CD8-positive, alpha-beta memory T cell (primary cell): ENCODE measurements at places on chromosomes 12 and 14. TPM values are rescaled to one million over a fixed set of nuclear protein-coding genes. Genes with fewer than 3 reads are reported as not detected.

GRCh38 chr12:9980126-9980525, 8.9 kb downstream of the CLEC12A start:
- no peak for DNase-seq

Gene LRRC43
- total RNA-seq, result 0.26 TPM

DNA sequence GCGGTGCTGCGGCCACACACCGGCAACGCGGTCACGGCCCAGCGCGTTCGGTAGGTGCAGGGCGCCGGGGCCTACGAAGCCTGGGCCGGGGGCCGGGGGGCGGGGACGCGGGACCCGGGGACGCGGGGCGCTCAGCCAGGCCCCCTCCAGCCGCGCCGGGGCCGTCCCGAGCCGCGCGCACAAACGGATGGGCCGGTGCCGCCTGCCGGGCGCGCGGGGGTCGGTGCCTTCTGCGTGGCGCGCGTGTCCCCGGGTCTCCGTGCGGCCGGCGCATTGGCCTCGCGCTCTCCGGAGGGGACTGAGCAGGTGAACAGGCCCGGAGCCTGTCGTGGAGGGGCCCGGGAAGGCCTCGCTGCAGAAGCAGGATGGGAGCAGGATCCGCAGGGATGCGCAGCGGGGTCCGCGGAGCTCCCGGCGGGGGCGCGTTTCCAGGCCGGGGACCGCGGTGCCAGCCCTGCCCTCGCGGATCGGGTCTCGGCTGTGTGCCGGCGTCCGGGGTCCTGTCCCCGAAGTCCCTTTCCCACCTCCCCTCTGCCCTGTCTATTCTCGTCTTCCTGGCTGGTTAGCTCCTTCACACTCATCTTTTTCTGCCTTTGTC, 421 bp downstream of the GLT1D1 start:
- no peak for DNase-seq

Gene ESRRB
- total RNA-seq, result not detected

GRCh38 chr12:76943008-76943407, 64.2 kb upstream of the CSRP2 start:
- DNase-seq, result no peak

DNA sequence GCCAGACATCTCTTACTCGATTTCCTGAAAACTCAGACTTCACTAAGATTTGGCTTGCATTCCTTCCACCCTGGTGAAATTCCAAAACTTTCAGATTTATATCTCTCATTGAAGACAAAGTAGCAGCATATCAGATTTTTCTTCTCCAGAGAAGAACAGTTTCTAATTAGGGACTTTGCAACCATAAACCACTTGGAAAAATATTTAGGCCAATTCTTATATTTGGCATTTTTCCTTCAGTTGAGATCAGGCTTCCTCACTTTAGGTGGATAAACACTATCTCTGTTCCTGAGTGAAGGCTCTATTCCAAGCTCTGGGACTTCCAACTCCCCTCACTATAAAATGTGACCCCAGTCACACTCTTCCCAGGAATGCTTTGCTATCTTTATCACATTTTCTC, 1434.3 kb upstream of the FLRT2 start:
- no peak for DNase-seq

DNA sequence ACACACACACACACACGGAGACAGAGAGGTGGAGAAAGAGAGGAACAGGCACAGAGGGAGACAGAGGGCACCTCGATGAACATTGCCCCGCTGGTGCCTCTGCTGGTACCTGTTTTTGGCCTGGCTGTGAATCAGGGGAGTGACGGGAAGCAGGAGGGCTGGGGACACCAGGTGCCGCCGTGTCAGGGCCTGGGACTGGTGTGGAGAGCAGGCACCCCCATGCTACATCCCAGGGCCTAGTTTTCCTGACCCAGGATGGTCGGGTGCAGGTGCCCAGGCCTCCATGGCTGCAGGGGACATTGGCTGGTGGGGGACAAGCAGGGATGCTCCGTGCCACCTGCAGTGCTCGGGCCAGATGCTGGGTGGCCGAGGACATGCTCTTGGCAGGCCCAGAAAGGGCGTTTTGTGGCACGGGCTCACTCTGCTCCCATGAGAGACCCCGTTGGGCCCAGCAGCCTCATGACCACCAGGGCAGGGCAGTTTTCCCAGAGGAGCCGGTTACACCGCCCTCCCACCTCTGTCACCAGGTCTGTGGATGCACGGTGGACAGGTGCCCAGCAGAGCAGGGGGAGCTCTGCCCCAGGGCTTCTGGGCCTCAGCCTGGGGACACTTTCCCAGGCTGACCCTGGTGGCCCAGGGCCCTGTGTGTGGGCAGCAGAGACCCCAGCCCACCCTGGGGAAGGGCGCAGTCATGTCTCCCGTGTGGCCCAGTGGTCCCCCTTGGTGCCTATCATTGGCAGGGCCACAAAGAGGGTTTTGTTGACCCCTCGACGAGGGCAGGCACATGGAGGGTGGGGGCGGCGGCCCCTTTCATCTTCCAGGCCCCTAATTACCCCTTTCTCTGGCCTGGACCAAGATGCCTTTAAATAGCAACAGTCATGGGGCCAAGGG, 207.5 kb upstream of the RTL1 start:
- DNase-seq, result no peak

Gene EML5
- 3.2 TPM for total RNA-seq

DNA sequence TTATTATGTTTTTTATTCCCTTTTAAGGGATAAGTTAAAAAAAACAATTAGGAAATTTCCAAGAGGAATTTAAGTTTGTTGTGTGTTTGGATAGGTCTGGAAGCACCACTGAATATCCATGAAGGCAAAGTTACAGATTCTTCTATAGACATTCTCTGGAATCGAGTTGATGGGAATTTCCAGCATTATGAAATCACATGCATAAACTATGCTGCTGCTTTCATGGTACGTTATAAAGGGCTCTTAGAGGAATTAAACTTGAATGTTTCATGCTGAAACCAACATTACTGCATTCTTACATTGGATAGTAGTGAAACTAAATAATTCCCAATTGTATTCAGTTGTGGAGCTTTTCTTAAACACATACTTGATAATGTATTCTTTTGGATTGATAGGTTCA, 21.5 kb upstream of the PTPRQ start:
- DNase-seq, result no peak

GRCh38 chr12:50612882-50613281, 108.1 kb downstream of the DIP2B start:
- no peak for DNase-seq

DNA sequence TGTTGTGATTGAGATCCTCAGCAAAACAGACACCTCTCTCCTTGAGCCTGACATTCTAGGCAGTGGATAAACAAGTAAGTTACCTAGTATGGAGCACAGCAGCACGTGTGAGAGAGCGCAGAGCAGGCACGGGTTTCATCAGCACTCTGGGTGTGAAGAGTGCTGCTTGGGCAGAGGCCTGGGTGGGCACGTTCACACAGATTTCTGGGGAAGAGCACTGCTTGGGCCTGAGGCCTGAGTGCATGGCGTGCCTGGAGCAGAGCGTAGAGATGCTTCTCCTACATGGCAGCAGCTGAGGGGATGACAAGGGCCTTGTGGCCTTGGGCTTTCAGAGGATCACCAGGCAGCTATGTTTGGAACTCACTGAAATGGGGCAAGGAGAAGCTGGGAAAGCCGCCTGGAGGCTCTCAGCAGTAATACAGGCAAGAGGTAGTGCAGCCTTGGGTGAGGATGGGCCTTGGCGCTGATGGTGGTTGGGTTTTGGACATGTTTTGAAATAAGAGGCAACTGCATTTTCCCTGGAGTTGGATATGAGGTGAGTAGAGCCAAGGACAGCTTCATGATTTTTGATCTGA, 17.6 kb downstream of the CKB start:
- DNase-seq, result no peak

DNA sequence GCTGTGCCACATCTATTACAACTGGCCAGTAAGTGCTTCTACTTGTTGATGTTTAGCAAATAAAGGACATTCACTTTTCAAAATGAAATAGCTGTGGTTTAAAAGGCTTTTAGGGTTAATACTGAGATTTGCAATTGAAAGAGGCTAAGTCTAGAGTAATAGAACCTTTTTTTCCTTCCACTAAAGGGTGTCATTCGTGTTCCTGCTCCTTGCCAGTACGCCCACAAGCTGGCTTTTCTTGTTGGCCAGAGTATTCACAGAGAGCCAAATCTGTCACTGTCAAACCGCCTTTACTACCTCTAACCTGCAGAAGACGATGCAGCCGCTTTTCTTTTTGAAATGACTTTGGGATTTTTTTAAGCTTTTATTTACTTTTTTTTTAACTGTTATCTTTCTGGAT, 33.6 kb downstream of the PIWIL1 start:
- DNase-seq, result no peak
